ENCODE measurements at places on chromosomes 4 and X. TPM values are rescaled to one million over a fixed set of nuclear protein-coding genes. Genes with fewer than 3 reads are reported as not detected.

- DNase-seq, result no peak
These were observed 475.8 kb downstream of the PDGFC start for GRCh38 chr4:156495836-156496235.

DNA sequence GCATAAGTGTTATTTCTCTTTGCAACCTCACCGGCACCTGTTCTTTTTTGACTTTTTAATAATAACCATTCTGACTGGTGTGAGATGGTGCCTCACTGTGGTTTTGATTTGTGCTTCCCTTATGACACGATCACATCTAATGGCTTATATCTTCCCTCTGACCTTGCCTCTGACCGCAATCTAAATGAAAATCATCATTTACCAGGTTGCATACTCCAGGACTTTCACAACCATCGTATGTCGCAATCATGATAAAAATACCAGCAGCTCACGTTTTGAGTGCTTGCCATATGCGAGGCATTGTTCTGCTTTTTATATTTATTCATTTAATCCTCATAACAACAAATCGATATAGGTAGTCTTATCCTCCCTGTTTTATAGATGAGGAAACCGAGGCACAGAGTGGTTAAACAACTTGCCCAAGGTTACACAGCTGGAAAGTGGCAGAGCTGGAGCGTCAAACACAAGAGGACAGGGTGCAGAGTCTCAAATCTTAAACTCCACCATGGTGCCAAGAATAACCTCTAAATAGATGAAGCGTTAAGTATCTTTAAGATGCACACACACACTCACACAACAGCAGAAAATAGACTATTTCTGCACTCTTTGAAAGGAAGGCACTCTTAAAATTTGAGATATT lies 102.2 kb downstream of the SEL1L3 start:
- DNase-seq, result no peak

GALNTL6 gene
- not detected for total RNA-seq

FAM9C gene
- total RNA-seq, result not detected
